ENCODE measurements at places on chromosomes 4 and X. TPM values are rescaled to one million over a fixed set of nuclear protein-coding genes. Genes with fewer than 3 reads are reported as not detected.

Gene GLA
- 32.2 TPM for total RNA-seq

Gene BEX5
- total RNA-seq = 0.61 TPM

Gene CENPE
- 2.4 TPM for total RNA-seq

Gene F11
- not detected for total RNA-seq

Gene CXCL8
- total RNA-seq = 0.71 TPM

All from activated B cell treated with CpG ODN at 0.5 μM for 24 hours (primary cell).